Hematopoietic multipotent progenitor cell treated with erythropoietin and hydrocortisone succinate and interleukin-3 and kit ligand, for 6 days (in vitro differentiated cells): ENCODE measurements at places on chromosomes 7 and 10.

DNA sequence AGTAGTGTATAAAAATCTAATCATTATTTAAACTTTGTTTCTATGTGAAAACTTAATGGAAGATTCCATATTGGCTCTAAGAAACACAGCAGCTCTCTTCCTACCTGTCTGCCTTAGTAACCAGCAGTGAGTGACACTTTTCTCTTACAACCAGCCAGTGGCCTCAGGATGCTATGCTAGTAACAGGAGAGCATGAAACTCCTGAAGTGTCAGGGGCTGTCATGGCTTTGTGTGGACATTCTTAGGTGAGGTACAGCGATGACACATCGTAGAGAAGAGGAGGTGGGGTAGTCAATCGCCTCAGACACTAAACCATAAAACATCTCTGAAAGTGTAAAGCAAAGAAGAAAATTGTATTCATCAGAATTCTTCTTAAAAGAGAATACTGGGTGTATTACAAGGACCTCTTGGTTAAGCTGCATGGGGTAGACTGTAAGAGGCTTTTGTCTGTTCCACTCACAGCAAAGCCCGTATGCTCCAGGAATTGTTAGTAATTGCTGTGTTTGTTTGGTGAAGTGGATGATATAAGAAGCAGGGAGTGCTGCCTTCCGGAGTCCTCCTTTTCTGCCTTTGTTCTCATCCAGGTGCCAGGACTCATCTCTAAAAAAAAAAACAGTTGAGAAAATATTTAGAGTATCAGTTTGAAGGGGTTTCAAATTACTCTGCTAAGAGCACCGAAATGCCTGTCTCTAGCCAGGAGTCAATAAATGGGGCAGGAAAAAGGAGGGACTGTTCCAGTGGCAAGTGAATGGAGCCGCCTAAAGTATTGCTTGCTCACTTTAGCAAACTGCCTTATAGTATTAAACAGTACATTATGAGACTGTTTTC lies 518.8 kb downstream of the CNTNAP2 start:
- no peak for DNase-seq

- DNase-seq: no peak
Measured at GRCh38 chr10:93746844-93747284, 10.9 kb upstream of the LGI1 start.

DNA sequence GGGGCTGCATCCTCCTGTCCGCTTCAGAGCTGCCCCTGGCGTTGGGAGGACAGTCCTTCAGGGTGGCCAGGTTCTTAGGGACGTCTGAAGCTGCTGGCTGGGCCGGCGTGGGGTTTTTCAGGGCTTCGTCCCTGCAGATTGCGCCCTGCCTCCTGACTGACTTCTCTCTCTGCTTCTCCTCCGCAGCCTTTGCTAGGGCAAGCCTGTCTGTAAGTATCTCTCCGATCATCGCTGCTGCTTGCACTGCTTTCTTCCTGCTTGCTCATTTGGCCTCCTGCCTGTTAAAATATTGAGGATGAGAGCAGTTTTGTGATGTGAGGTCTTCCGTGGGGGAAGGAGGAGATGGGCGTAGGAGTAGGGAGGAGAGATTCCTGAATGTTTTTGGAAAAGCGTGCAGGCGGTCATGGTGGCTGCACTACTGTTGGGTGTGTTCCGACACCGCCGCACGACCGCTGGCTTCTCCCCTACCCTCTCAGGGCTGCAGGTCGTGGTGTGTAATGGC lies 25.3 kb downstream of the PFKFB3 start:
- no peak for DNase-seq

DNA sequence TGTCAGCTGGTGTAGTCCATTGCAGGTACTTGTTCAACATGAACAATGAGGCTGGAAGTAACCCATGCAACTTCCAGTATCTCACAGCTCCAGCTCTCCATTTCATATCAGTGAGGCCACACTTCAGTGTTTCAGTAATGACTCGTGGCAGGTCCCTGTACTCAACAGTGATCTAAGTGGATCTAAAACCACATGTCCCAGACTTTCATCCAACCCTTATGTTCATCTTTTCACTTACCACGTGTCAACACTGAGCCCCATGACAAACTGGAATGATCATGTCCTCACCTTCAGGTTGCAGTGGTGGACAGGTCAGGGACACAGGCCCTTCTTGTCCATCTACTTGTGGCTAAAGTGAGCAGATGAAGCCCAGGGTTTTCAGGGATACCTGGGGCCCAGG lies 155.0 kb upstream of the GRB10 start:
- no peak for DNase-seq

GRCh38 chr7:78345979-78346378 lies 547.4 kb downstream of the PHTF2 start:
- no peak for DNase-seq

DNA sequence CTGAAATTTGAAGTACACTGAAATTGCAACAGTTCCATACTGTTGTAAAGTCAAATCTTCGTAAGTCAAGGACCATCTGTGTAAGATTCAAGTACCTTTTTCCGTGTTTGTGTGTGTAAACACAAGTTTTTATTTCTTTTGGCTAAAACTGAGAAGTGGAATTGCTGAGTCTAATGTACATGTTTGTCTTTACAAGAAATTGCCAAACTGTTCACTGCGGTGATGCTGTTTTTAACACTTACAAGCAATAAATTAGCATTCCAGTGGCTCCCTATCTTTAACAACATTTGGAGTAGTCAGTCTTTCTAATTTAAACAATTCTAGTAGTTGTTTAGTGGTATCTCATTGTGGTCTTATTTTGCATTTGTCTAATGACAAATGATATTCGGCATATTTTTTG lies 23.3 kb downstream of the CALD1 start:
- no peak for DNase-seq

- DNase-seq: peak; percentile 36
Measured at GRCh38 chr7:66933469-66933868, 12.4 kb downstream of the TMEM248 start.

DNA sequence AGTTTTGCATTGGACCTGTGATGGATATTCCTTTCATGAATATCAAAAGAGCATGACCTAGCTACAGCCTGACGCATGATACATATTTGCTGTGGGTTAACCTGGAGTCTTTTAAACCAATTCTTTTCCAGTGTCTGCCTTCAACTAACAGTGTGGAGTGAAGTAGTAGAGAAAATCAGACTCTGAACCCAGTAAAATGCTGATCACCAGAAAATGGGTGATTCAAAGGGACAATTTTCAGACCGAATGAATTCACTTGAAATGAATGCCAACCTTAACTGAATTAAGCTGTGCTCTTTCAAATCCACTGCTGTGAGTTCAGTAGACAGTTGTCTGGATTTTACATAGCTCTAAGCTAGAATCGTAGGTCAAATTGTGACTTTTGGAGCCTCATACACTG lies 123.0 kb downstream of the CDK14 start:
- no peak for DNase-seq

DNA sequence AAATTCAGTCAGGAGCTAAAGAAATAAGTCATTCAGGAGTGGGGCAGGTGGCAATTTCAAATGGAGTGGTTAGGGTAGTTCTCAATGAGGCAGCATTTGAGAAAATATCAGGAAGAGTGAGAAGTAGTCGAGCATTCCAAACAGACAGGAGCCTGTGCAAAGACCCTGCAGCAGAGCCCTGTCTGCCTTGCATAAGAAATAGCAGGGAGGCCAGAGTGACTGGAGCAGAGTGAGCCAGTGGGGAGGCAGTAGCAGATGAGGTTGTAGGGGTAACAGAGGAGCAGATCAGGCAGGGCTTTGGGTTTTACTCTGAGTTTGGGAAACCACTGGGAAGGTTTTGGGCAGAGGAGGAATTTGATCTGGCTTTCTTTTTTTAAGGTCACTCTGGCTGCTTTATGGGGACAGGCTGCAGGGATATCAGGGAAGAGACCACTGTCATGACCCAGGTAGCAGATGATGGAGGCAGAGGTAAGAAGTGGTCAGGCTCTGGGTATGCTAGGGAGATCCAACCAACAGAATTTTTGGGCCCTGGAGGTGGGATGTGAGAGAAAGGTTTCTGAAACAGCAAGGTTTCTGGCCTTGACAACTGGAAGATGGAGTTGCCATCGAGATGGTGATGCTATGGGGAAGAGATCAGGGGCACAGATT lies 1.3 kb upstream of the BLVRA start:
- no peak for DNase-seq
